ENCODE measurements at places on chromosomes 11 and 22.

- no peak for DNase-seq
Observed at GRCh38 chr11:8728563-8728962, 46.0 kb downstream of the RPL27A start.

- DNase-seq, result no peak
Observed at GRCh38 chr11:36425561-36426081, 84.5 kb downstream of the TRAF6 start.

- no peak for DNase-seq
Observed at GRCh38 chr11:97856666-97857065, 1164.1 kb upstream of the CNTN5 start.

GRCh38 chr11:115411120-115411519 is 93.1 kb downstream of the CADM1 start:
- DNase-seq, result no peak

DNA sequence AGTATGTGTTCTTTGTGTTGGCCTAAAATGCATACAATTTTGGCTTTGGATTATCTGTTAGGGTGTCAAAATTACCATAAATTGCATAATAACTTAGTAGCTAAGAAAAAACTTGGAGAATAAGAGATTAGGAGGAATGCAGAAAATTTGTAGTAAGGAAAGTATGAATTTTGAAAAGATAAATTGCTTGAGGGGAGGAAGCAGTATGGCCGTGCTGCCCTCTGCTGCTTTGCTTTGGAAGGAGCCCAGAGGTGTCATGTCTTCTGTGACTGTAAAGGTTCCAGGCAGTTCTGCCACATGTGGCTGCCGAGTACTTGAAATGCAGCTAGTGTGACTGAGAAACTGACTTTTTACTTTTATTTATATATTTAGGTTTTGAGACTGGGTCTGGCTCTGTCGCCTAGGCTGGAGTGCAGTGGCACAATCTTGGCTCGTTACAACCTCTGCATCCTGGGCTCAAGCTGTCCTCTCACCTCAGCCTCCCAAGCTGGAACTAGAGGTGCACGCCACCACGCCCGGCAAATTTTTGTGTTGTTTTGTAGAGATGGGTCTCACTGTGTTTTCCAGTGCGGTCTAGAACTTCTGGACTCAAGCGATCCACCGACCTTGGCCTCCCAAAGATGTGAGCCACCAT is 1.8 kb downstream of the ADSL start:
- DNase-seq, result no peak

DNA sequence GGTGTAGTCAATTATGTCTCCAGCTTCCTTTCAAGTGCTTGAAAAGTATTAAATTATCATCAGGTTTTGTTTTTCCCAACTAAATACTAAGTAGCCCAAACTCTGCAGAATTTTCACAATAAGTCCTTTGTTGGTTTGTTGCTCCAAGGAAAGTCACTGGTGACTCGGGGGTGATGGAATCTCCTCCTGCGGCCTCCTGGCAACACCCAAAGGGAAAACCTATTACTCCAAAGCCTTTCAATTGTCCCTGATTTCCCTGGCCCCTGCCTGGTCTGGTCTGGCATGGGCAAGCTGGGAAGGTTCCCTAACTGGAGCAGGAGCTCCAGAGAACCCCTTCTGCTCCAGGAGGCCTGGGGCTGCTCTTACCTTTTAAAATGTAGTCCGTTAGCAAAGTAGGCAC is 47.9 kb downstream of the FEZ1 start:
- DNase-seq, result no peak

GRCh38 chr22:17117400-17117799 is 3.8 kb downstream of the TMEM121B start:
- DNase-seq, result no peak

GRCh38 chr11:43923406-43924111 is 18.9 kb upstream of the C11orf96 start:
- DNase-seq, result no peak

DNA sequence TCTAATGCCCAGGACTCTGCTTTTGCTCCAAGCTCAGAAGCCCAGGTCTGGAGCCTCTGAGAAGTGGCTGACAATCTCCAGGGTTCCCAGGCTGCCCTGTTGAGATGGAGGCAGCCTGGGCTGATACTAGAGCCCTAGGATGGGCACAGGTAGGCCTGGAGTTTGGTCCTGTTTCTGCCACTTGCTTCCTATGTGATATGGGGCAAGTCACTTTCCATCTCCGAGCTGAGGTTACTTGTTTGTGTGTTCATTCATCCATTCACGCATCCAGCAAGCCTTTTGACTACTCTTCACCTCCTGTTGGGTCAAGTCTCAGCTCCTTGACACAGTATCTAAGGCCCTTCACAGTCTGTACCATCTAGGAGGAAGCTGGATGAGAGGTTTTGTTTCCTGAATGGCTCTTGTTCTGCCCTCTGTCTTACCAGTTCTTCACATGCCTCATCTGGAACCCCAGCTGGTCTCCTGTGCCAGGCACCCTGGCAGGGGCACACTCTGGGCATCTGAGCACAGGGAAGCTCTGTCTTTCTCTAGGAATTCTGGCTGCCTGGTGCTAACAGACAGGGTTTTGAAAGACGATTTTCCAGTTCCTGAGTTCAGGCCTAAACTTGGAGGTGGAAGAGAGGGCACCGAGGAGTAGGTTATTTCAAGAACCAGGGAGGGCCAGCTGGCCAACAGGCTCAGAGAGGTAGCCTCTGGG is 53.2 kb upstream of the AMPD3 start:
- DNase-seq, result no peak

DNA sequence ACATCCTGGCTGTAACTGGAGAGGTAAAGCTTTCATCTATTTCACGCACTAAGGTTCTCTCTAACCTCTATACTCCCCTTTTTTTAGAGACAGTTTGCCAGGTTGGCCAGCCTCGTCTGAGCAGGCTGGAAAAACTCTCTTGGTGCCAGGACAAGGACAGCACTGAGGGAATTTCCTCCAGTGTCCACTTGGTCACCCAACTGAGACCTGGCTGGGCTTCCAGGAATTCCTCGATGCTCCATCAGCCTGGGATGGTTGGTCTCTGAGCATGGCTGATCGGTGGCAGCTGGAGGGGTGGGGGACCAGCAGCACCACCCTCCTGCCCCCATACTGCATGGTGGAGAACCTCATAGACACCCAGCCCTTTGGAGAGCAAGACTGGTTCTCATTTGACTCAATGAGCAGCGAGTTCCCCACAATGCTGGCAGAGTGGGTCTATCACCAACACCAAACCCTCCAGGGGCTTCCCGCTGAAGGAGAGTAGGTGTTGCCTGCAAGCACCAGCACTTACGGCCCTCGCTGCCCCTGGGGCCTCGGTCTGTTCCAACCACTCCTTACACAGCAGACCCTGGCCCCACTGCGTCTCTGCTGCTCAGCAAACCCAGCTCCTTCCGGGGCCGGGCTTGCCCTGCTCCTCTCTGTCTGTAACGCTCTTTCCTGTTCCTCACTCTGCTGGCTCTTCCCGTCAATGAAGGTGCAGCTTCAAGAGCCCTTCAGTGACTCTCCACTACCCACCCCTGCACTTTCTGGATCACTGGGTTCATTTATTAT is 122.2 kb downstream of the ST3GAL4 start:
- no peak for DNase-seq
